ENCODE measurements at places on chromosomes 3 and 15. TPM values are rescaled to one million over a fixed set of nuclear protein-coding genes. Genes with fewer than 3 reads are reported as not detected.

DNA sequence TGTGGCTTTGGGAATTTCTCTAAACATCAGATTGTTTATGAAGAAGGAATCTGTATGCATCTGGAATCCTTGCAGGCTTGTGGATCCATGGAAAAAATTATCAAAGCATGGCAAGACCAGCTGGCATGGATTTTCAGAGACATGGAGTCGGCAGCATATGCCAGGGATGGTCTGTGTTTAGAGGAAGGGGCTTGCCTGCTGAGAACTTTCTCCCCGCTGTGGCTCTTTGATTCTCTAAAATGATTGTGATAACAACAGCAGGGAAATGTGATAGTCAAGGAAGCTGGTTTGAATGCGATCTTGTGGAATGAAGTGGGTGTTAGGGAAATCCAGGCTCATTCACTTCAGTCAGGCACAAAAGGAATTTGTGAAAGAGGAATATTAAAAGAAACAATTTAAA, 245.7 kb upstream of the THRB start:
- DNase-seq, result no peak

- no peak for DNase-seq
Measured at GRCh38 chr3:78751266-78751665, 1016.5 kb downstream of the ROBO1 start.

TICRR gene
- 0.25 TPM for total RNA-seq

- DNase-seq, result no peak
Measured at GRCh38 chr3:128874481-128875180, 4.8 kb upstream of the ACAD9 start.

ADAMTS7 gene
- 2.3 TPM for total RNA-seq

EFL1 gene
- total RNA-seq, result 20.1 TPM

RHCG gene
- total RNA-seq, result not detected

TAGLN3 gene
- not detected for total RNA-seq

GRCh38 chr3:197178998-197179397, 119.4 kb downstream of the DLG1 start:
- DNase-seq, result no peak

DNA sequence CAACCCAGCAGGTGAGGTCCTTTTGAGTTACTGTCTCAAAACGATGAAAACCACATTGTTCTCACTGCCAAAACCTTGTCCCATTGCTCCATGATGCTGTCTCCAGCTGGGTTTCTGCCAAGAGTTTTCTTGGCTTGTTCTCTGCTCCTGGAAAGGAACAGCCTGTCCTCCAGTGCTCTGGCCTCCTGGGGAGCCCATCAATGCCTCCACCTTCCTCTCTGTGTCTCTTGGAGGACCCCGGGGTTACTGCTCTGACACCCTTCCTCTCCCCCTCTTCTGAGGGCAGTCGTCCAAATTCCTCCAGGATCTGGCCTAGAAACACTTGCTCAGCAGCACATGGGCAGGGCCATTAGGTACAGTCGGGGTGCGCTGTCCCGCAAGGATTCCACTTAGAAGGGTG, 63.9 kb upstream of the RGMA start:
- DNase-seq, result no peak

- no peak for DNase-seq
Measured at GRCh38 chr15:92667970-92668485, 12.5 kb upstream of the FAM174B start.

DNA sequence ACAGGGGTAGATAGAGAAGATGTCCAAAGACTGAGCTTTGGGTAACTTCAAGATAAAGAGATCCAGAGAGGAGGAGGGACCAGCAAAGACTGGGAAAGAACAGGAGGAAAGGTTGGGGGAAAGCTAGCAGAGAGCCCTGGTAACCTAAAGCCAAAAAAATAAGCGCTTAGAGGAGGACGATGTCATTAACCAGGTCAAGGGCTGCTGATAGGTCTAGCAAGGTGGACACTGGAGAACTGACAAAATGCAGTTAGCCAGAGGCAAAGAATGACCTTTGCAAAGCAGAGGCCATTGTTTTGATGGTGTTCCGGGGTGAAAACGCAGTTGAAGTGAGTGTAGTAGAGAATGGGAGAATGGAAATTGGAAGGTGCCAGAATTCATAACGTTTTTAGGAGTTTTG, 39.7 kb downstream of the FAM43A start:
- DNase-seq, result no peak

GRCh38 chr15:62362608-62363007, 197.5 kb upstream of the C2CD4B start:
- no peak for DNase-seq

UACA gene
- 0.73 TPM for total RNA-seq

- no peak for DNase-seq
Measured at GRCh38 chr3:133408366-133408765, 8.5 kb downstream of the BFSP2 start.

- DNase-seq, result no peak
Measured at GRCh38 chr3:132315851-132316250, 1.4 kb upstream of the ACP3 start.

DNA sequence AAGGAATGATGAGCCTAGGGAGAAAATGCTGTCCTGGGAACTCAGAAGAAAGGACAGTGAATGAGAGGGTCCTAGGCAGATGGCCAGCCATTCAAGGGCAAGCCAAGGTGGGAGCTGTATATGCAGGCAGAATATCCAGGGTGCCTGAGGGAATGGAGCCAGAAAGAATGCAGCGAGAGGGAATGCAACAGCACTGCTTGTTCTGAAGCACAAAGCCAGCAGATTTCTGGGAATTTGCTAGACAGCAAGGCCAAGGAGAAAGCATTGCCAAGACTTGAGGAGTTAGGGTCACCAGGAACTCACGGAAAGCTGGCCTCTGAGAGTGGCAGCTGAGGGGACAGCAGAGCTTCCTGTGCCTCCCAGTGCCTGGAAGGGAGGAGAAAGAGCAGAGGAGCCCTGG, 200.6 kb downstream of the MYRIP start:
- DNase-seq, result no peak

DNA sequence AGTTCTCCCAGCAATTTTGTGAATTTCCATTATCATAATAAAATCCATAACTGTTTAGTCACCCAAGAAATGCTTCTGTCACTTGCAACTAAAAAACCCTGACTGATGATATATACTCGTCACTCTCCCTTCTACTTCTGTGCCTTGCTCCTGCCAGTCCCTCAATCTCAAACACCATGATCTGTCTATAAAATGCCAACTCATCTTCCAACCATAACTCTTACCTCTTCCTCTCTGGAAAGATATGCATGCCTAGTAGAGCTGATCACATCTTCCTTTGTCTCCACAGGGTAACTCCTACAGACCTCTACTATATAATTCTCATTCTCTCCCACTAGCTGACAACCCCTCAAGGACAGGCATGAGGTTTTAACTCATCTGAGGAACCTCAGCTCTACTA, 5.2 kb upstream of the VEPH1 start:
- no peak for DNase-seq

DNA sequence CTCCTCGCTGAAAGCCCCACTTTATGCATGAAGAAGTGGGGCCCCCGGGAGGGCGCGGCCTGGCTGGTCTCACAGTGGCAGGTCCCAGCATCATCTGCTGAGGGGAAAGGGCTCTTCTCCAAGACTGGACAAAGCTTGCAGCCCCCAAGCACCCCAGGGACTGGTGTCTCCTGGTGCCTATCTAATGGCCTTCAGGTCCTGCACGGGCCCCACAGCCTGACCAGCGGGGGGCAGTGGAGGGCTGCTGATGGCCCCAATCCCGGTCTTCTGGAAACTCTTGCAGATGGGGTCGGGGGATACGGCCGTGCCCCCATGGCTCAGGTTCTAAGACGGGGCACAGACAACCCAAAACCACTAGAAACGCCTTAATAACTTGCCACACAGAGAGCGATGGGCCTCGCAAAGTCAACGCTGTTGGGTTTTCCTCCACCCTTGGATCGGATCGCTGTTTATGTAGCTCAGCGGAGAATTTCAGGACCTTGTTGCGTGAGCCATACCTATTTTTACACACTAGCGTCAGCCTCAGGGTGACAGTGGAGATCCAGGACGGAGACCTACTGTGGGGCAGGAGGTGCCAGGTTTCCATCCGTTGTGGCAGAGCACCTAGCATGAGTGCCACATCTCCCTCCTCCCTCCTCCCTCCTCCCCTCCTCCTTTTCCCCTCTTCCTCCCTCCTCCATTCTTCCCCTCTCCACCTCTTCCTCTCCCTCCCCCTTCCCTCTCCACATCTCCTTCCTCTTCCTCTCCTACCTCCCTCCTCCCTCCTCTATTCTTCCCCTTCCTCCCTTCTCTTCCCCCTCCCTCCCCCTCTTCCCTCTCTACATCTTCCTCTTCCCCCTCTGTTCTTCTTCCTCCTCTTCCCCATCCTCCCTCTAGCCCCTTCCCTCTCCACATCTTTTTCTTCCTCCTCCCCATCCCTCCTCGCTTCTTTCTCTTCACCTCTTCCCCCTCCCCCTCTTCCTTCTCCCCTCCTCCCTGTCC, 79.3 kb upstream of the ALDH1L1 start:
- DNase-seq, result no peak

GRCh38 chr3:173138026-173138425, 3.0 kb downstream of the SPATA16 start:
- DNase-seq, result no peak

DNAJA4 gene
- 50.4 TPM for total RNA-seq

GRCh38 chr3:195836476-195837135, 24.9 kb upstream of the MUC4 start:
- DNase-seq, result no peak

- no peak for DNase-seq
Measured at GRCh38 chr3:63961891-63962290, 49.7 kb upstream of the SCAANT1 start.

Data from T-cell (primary cell).